Vagina (tissue), 2 donors: ENCODE measurements at places on chromosomes 7 and 10. TPM values are rescaled to one million over a fixed set of nuclear protein-coding genes. Genes with fewer than 3 reads are reported as not detected.

The RHBDD2 gene
- total RNA-seq = 34.1 TPM

GRCh38 chr7:113176836-113177235 is 58.5 kb upstream of the SMIM30 start:
- no peaks in the 10 kb centered on the region for H3K27me3 ChIP-seq
- no peak overlapping the region for H3K27ac ChIP-seq
- H3K4me1 ChIP-seq = no peaks in the 10 kb centered on the region
- DNase-seq = no peak

- H3K4me3 ChIP-seq = no peak overlapping the region
- DNase-seq = no peak
- no peaks in the 10 kb centered on the region for H3K36me3 ChIP-seq
These were observed 6.5 kb downstream of the COBL start for GRCh38 chr7:51310131-51310583.

DNA sequence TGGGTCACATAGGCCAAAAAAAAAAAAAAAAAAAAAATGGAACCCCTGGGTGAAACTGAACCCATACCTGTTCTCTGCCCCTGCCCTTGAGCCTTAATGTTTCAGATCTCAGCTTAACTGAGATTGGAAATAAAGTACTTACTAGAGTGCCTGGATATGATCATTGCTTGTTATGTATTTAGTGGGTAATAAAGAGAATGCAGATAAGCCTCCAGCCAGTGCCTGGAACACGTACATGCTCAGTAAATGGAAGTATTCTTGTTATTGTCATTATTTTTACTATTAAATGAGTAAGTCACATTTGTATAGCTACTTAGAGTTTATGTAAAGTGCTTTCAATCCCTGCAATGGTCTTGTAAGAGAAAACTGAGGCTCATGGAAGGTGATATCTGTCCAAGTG is 14.7 kb downstream of the SLC16A12 start:
- peaks cover 25% of the 10 kb centered on the region for H3K4me1 ChIP-seq
- H3K36me3 ChIP-seq = no peaks in the 10 kb centered on the region
- H3K27ac ChIP-seq = peak overlapping the region; percentile 48
- no peak overlapping the region for H3K4me3 ChIP-seq

The HKDC1 gene
- total RNA-seq = 2.5 TPM

DNA sequence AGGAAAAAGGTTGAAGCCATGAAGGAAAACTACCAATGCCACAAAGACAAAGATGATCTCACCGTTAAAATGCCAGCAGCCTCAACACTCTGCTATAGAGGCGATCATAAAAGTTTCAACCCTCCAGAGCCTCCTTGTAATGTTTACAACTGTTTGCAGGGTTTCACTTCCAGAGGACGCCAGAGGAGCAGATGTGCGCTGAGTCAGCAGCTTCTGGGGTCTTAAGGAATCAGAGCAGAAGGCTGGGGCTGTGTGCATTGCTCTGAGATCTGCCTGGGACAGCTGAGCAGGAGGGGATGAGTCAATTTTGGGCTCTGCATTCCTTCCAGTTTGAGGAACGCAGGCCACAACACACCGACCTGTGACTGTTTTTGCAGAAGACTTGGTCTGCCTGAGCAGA is 98.3 kb downstream of the TMEM130 start:
- no peak overlapping the region for H3K4me3 ChIP-seq
- no peaks in the 10 kb centered on the region for H3K36me3 ChIP-seq
- H3K27me3 ChIP-seq = no peaks in the 10 kb centered on the region
- DNase-seq = no peak
- H3K27ac ChIP-seq = peak overlapping the region; percentile 39

The CYP17A1 gene
- 43.2 TPM for total RNA-seq

The PLCE1 gene
- total RNA-seq = 13.0 TPM

The NKX1-2 gene
- total RNA-seq = 0.98 TPM

DNA sequence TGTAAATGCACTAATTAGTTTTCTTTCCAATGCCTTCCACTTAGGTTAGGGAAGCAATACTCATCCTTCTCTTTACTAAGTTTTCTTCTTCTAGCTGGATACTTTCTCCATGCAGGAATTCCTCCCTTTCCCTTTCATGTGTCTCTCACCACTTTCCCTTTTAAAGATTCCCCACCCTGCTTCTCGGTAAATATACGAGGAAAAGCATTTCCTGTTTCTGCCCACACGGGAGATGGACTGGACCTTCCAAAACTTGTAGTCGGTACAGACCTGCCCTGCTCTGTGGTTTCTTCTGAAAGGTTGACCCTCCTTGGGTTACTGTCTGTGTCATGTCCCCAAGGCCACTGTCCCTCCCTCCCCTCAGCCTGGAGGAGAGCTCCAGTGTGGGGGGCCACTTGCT is 58.9 kb upstream of the LYZL2 start:
- no peak overlapping the region for H3K27ac ChIP-seq
- H3K27me3 ChIP-seq = no peaks in the 10 kb centered on the region
- DNase-seq = no peak
- H3K4me1 ChIP-seq = peaks cover 4% of the 10 kb centered on the region
- H3K36me3 ChIP-seq = no peaks in the 10 kb centered on the region
